T-helper 1 cell treated with Interleukin-12 subunit alpha and Interleukin-12 subunit beta and Interleukin-4 antibody, amounts not matched to agents 30 ng/mL and 1 ng/mL, for 36 hours (primary cell): ENCODE measurements at places on chromosomes 2 and 18. TPM values are rescaled to one million over a fixed set of nuclear protein-coding genes. Genes with fewer than 3 reads are reported as not detected.

Gene IL1RL2
- not detected in 2 replicates for total RNA-seq

Gene CFAP53
- total RNA-seq, result 0.44 and 0.61 TPM in 2 replicates

Gene TEX44
- not detected in 2 replicates for total RNA-seq

Gene FLACC1
- total RNA-seq, result 1.4 and 2.4 TPM in 2 replicates

Gene UGT1A5
- not detected in 2 replicates for total RNA-seq

Gene CROCC2
- total RNA-seq, result not detected in 2 replicates

Gene DNAJC27
- 5.5 and 5.8 TPM in 2 replicates for total RNA-seq

Gene TXNDC2
- not detected in 2 replicates for total RNA-seq

Gene SLC23A3
- total RNA-seq, result 1.8 and 2.5 TPM in 2 replicates

Gene NAT8
- not detected in 2 replicates for total RNA-seq

Gene OTOS
- total RNA-seq, result not detected in 2 replicates

Gene SPR
- 0.98 and 1.6 TPM in 2 replicates for total RNA-seq

Gene LYG2
- total RNA-seq, result not detected in 2 replicates

Gene CAMKMT
- 11.4 and 12.7 TPM in 2 replicates for total RNA-seq

Gene KHK
- total RNA-seq, result 12.4 and 14.3 TPM in 2 replicates

Gene FRZB
- not detected in 2 replicates for total RNA-seq

Gene IL37
- 0.39 and 0.46 TPM in 2 replicates for total RNA-seq

Gene CXXC1
- total RNA-seq, result 134 TPM in 2 replicates

Gene STPG4
- 0.22 TPM in 1 of 2 replicates, not detected in the other for total RNA-seq

Gene CFC1
- not detected in 2 replicates for total RNA-seq

Gene SCN2A
- total RNA-seq, result not detected in 2 replicates

Gene ALPI
- total RNA-seq, result not detected in 2 replicates

Gene OR6B2
- total RNA-seq, result not detected in 2 replicates

Gene EGR4
- 0.27 and 0.56 TPM in 2 replicates for total RNA-seq

Gene CD8A
- total RNA-seq, result 2.4 and 2.6 TPM in 2 replicates

Gene EVX2
- not detected in 2 replicates for total RNA-seq

Gene PKP4
- total RNA-seq, result 23.2 and 25.2 TPM in 2 replicates

Gene FBXO36
- 0.17 and 0.76 TPM in 2 replicates for total RNA-seq

Gene CDK5R2
- not detected in 2 replicates for total RNA-seq

Gene MYO5B
- total RNA-seq, result 0.27 and 0.85 TPM in 2 replicates

Gene GATA6
- not detected in 2 replicates for total RNA-seq

Gene AGAP1
- total RNA-seq, result 2.0 and 2.7 TPM in 2 replicates

Gene IMP4
- total RNA-seq, result 79.3 and 86.2 TPM in 2 replicates
